ENCODE measurements at places on chromosomes 16 and 17.

GRCh38 chr17:78154903-78155811, 9.0 kb downstream of the C17orf99 start:
- DNase-seq: no peak

DNA sequence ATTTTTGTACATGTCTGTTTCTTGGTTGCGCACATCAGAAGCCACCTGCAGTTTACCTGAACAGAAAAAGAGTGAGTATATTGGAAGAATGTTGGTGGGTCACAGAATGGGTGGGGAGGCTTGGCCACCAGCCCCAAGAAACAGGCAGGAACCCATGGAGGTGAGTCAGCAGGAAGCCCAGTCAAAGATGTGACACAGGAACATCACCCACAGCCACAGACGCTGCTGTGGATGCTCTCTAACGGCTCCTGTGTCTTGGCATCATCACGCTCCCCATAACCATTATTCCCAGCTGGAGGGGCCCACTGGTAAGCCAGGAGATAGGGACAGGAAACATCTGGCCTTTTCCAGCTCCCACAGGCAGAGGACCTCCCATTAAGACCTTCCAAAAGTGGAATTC, 94.0 kb upstream of the WSB1 start:
- DNase-seq: no peak

- DNase-seq: no peak
Observed at GRCh38 chr17:75456039-75456416, 407 bp upstream of the TMEM94 start.

GRCh38 chr17:44362949-44363612, 572 bp downstream of the FAM171A2 start:
- peak; percentile 91 for DNase-seq

DNA sequence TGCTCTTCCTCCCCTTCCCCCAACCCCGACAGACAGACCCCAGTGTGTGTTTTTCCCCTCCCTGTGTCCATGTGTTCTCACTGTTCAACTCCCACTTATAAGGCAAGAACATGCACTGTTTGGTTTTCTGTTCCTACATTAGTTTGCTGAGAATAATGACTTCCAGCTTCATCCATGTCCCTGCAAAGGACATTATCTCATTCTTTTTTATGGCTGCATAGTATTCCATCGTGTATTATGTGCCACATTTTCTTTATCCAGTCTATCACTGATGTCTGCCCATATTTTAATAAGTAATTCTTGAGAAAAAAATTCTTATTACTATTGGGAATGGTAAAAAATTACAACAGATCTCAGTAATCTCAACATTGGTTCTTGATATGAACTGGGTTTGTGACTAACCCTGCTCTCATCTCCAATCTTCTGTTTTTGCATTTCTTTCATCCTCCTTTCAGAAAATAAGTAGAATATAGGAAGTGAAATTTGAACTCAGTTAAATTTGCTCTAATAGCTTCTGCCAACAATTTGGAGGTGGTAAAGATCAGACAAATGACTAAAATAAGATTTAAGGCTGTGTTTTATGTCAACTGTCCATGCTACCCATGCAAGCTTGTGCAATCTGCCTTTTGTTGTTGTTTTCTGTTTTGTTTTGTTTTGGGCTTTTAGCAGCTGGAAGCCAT, 11.1 kb downstream of the MARF1 start:
- no peak for DNase-seq

GRCh38 chr16:81826523-81826922, 47.4 kb downstream of the PLCG2 start:
- no peak for DNase-seq

GRCh38 chr17:21167303-21167702, 40.5 kb downstream of the DHRS7B start:
- DNase-seq: no peak

DNA sequence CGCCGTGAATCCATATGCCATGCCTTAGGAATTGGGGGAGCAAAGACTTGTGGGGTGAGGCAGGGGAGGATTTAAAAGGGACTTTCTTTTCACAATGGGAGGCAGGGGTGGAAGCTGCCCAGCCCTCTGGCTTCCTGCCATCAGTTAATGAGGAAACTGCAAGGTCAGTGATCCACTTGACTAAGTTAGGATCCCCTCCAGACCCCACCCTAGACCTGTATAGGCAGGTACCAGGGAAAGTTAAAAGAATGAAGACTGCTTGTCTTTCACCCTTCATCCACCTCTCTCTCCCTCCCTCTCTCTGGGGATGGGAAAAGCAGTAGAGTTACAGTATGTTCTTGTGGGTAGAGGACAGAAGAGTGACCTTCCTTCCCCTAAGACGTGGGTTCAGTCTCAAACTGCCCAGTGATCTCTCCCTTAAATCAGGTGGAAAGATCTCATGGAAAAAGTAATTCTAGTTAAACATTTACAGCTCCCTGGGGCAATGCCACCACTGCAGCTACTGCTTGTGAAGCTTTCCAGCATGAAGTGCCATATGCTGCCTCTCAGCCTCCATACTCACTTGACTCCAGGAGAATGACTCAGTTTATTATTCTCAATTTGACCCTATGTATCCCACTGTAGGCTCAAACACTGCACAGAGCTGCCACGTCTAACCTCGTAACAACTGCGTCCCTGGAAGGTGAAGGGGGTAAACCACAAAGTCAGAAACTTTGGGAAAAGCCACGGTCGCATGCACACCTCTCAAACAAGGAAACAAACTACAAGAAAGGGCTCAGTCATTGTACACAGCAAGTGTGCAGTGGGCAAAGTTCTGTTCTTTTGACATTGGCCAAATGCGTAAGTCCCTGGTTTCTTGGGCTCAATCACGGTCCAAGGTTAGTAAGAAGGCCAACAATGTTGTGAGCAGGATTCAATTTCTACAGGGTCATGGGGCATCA, 1.2 kb downstream of the COA3 start:
- no peak for DNase-seq

- no peak for DNase-seq
Observed at GRCh38 chr16:27264151-27264550, 4.4 kb downstream of the NSMCE1 start.

DNA sequence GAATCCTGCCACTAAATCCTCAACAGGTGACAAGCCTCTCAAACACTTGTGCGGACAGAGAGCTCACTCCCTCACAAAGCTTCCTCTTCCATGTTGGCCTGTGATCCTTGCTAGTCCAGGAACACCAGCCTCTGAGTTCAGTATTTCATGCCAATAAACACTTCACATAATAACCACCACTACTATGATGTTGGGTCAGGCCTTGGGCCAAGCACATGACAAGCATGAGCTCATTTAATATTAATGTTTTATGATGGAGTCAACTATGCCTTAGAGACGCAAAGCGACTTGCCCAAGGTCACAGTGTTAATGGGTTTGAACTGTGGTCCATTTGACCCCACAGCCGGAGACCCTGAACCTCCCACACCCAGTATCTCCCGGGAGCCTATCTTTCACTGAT, 129.1 kb downstream of the GAS7 start:
- no peak for DNase-seq

GRCh38 chr17:32802306-32802705, 74.6 kb downstream of the MYO1D start:
- DNase-seq: no peak

GRCh38 chr17:39631403-39631802, 4.7 kb downstream of the PPP1R1B start:
- DNase-seq: peak; percentile 87

DNA sequence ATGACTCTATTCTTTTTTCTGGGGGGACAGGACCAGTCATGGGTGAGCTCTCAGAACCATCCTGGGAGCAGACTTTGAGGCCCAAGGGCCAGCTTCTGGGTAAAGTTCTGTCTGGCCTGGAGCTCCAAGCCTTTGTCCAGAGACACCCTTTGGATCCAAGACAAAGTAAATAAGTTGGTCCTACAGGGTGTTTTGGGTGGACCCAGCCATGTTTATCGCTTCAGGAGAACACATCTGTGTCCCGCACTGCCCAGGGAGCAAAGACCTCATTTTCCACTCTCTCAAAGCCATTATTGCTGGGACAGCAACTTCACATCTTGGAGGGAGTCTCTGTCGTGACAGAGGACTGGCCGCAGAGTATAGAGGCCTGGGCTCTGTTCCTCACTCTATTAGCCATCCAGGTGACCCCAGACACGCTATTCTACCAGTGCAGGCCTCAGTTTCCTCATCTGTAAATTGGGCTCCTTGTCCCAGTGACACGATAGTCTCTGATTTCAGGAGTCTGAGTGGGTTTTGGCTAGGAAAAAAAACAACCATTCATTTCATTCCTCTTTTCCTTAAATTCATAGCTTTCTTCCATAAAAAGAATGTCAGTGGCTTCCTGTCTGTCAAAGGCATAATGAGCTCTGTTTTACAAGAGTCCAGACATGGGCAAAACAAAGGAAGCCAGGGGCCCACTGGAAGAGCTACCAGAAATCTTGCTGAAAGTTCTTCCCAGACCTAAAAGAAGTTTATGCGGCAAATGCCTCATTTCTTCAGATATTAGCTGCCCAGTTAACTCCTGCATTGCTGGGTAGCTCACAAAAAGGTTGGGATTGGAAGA, 62.4 kb downstream of the PECAM1 start:
- DNase-seq: no peak

GRCh38 chr17:54992797-54993639, 24.5 kb downstream of the STXBP4 start:
- DNase-seq: peak; percentile 36

Measured in H7 (cell line).